NCI-H187 (cell line): ENCODE measurements at places on chromosomes 2 and 18.

- DNase-seq = no peak
Measured at GRCh38 chr18:51862051-51862715, 477.8 kb upstream of the DCC start.

DNA sequence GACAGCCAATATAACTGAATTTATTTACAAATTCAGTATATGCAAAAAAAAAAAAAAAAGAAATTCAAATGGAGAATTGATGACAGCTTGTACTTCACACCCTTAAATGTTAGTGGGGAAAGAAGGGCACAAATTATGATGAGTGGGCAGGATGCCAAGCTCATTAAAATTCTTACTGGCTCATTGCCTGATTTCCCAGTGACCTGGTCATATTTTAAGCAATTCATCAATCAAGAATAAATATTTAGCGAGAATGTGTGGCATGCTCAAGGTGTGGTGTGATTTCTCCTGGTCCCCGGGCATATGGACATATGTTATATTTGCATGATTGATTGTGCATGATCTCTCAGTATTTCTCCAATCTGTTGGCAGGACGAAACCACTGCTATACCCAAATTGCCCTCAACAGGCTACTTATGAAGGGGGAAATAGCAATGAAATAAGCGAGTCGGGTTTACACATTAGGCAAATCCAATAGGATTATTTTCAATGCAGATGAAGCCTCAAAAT lies 883.0 kb downstream of the LRRTM4 start:
- DNase-seq = no peak

GRCh38 chr2:143807192-143807591 lies 678.0 kb downstream of the ARHGAP15 start:
- no peak for DNase-seq

GRCh38 chr2:18900691-18901141 lies 311.3 kb upstream of the NT5C1B start:
- DNase-seq = no peak

DNA sequence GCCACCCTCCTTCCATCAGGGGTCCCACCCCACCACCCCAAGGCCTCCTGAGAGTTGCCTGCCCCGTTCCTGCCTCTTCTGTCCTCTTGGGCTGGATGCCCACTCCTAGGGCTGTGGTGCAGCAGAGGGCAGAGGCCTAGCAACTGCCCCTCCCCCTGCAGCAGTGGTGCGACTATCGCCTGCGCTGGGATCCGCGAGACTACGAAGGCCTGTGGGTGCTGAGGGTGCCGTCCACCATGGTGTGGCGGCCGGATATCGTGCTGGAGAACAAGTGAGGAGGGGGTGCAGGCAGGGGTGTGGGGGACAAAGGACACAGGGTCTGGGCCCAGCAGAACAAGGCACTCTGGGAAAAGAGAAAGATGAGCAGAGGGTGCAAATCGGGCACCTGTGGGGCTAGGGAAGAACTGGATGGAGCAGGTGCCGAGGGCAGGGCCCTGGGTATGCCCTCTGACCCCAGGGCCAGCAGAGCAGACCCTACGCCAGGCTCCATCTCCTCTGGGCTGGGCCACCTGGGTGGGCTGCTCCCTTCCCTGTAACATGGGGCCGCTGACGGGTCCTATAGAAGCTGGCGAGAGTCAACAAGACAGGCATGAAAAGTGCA lies 1.0 kb downstream of the CHRNG start:
- no peak for DNase-seq

DNA sequence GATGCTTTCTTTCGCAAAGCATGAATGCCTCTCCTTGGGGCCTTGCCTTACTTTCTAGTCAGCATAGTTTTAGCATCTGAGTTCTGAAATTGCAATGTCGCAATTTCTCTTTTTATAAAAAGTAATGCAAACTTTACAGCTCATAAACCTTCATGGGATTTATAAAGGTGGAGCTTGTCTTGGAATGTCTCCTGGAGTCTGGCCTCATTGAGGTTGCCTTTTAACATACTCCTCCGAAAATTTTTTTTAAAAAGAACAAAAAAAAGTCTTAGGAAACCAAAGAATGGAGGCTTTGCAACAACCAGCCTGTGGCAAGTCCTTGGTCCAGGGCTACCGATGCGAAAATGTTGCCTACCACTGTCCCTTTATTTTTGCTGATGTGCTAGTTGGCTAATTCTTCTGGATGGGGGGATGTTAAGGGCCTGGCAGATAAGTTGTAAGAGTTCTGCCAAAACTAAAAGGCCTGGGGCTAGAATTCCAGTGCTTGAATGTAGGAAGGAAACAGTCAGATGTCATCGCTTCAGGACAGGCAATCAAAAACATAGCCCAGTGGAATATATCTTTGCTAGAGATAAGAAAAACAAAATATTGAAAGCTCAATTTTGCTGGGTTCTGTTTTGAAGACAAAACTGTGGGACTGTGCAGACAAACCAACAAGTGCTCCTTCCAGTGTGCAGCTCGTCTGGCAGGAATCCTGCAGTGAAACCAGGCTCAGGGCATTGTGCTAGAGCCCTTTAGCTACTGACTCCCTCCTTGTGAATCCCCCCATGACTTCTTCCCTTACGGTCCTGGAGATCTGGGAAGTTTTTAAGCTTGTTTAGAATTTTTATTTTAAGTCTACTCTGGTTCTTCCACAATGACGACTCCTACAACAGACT lies 213.0 kb downstream of the PIEZO2 start:
- no peak for DNase-seq

GRCh38 chr2:63738019-63738418 lies 103.7 kb upstream of the UGP2 start:
- no peak for DNase-seq

DNA sequence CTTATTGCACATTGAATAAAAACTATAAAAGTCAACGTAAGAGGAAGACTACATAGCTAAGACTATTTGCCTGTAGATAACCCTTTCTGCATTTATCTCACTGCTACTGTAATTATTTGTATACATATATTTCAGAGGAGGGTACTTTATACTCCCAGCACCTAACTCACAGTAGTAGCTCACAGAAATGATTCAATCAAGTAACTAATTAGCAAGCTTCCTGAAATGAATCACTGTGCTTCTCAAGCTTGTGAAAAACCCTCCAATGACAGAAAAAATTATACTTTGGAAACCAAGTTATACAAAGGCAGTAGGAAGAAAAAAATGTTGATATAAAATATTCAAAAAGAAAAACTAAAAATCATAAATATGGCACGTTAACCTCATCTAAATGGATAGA lies 124.9 kb downstream of the NBAS start:
- DNase-seq = no peak

DNA sequence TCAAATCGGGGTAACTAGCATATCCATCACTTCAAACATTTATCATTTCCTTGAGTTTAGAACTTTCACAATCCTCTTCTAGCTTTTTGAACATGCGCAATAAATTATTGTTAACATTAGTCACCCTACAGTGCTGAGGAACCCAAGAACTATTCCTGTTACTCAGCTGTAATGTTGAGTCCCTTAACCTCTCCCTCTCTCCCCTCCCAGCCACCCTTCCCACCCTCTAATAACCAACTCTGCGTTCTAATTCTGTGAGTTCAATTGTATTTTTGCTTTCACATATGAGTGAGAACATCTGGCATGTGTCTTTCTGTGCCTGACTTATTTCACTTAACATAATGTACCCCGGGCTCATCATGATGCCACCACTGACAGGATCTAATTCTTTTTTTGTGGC lies 78.6 kb upstream of the RANBP2 start:
- DNase-seq = no peak

DNA sequence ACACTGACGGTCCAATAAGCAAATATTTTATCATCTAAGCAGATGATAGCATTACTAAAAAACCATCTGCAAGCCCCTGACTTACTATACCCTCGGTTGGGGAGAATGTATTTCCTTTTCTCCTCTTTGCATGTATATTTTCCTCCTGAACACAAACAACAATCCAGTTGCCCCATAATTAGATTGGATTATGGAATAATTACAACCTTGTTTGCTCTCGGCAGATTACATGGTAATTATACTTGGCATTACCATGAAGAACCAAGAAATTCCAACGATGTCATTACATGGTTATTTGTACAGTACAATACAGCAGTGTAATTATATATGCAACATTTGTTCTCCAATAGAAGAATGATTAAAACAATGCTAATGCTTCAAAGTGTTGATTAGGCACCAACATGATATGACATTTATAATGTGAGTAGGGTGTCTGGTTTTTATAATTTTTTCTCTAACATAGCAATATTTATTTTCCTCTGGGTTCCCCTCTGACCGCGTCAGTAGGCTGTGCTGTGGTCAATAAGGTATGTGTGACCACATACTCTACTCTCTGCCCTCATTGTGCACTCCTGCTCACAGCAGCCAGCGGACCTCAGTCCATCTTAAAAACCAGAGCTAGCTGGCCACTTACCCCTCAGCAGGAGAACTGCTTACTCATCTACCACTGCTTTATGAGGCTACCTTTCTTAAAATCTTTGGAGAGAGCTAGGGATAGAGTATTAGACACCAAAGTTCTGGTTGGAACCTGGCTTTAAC lies 176.1 kb downstream of the INSIG2 start:
- DNase-seq = no peak

GRCh38 chr2:46917628-46918027 lies 2.0 kb upstream of the MCFD2 start:
- DNase-seq = no peak

- DNase-seq = no peak
Measured at GRCh38 chr2:226639550-226639949, 160.1 kb downstream of the IRS1 start.
